ENCODE measurements at places on chromosomes 16 and 17. TPM values are rescaled to one million over a fixed set of nuclear protein-coding genes. Genes with fewer than 3 reads are reported as not detected.

DNA sequence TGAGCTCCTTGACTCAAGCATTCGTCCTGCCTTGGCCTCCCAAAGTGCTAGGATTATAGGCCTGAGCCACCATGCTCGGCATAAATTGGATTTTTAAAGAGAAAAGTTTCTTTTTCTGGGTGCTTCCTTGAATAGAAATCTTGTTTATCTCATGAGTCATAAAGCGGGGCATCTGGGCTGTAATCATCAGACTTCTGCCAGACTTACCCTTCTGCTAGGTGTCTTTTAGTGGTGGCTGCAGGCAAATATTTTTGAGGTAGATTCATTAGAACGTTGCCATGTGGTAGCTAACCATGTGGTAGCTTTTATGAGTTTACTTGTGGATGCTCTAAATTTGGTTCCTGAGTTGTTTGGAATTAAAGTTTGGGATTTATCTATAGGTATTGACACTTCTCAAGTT, 13.4 kb downstream of the PGS1 start:
- DNase-seq = no peak

GRCh38 chr16:88861359-88861758, 4.4 kb downstream of the TRAPPC2L start:
- no peak for DNase-seq

- DNase-seq = no peak
These were observed 3.9 kb downstream of the ITGA3 start for GRCh38 chr17:50059759-50060273.

Gene PRKCB
- total RNA-seq = 0.41 TPM

Gene TP53TG3C
- total RNA-seq = not detected

DNA sequence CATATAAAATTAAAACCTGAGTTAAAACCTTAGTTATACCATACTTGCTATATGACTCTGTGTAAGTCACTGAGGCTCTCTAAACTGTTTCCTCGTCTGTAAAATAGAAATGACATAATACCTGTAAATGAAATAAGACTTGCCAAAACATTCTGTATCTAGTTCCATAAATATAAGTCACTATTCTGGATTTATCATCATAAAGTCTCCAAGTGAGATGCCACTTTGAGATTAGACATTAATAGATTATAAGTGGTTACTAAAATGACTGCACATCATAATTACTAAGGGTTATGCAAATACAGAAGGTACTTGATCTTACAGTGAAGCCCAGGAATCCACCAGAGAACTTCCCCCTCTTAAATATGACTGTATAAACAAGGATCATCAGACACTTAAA, 12.0 kb upstream of the BRIP1 start:
- no peak for DNase-seq

DNA sequence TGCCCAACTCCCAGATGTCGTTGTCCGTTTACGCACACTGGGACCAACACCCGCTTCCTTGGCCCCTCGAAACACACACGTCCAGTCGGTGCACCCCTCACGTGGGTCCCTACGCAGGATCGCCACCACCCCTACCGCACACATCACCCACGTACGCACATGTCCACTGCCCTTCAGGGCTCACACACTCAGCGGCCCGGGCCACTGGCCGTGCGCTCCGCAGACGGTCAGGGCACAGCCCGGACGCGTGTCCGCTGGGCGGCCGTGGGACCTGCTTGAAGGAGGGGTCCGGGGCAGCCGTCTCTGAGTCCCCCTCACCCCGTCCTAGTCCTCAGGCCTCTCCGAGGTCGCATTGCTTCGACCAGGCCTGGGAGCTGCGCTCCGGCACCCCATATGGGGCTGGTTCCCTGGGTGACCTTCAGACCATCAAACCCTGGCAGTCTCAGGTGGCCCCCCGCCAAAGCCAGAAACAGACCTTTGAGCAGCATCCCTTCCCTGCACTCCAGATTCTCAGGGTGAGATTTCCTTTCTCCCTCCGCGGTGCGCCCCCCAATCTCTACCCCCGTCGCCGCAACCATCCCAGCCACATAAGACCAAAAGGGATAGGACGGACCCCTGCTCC, 914 bp upstream of the GPRC5B start:
- no peak for DNase-seq

Gene PRR35
- total RNA-seq = 2.2 TPM

DNA sequence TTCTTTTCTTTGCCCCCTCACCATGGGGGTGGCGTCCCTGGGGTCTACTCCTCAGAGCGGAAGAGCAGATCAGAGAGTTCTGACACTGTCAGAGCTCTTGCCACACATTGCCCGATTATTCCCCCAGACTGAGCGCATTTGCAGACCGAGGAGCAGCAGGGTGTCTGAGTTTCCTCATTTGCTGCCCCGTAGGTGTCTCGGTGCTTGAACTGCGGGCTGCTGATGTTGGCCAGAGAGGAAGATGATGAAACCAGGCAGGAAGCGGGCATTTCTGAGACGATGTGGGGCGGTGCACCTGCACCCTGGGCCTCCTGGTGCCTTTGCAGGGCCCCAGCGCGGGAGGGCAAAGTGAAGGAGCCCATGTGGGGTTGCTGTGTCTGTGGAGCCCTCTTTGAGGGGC, 55.2 kb downstream of the ARSG start:
- DNase-seq = no peak

DNA sequence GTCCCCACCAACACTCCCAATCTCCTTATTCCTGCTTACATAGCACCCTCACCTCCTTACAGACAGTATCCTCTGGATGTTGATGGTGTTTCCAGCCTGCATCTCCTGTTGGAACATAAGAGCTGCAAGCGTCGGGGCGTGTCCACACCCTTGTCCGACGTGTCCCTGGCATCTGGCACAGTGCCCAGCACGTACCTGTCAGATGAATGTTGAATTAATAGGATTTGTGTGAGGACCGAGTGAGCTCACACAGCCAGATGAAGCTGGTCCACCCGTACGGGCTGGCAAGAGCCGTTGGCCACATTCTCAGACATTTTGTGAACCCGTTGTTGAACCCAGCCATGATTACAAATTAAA, 12.2 kb upstream of the CBX4 start:
- no peak for DNase-seq

- no peak for DNase-seq
These were observed 19.1 kb upstream of the DOC2B start for GRCh38 chr17:200586-200985.

DNA sequence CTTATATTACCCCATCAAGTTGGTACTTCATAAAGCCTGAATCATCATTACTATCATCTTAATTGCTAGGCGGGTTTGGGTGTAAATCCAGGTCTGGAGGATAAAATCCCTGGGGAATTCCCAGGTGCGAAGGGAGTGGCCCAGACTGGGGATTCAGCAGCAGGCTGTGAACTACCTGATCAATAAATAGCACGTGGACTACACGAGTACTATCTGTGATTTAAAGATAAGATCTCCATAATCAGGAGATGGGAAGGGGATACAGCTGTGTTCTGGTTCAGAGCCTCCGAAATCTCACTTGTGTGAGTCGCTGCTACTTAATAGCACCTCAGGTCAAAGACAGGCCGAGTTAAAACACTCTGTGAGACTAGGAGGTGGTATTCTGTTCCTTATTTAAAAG, 512.6 kb upstream of the ZFHX3 start:
- DNase-seq = no peak

GRCh38 chr17:72378414-72379390, 257.9 kb downstream of the SOX9 start:
- no peak for DNase-seq

DNA sequence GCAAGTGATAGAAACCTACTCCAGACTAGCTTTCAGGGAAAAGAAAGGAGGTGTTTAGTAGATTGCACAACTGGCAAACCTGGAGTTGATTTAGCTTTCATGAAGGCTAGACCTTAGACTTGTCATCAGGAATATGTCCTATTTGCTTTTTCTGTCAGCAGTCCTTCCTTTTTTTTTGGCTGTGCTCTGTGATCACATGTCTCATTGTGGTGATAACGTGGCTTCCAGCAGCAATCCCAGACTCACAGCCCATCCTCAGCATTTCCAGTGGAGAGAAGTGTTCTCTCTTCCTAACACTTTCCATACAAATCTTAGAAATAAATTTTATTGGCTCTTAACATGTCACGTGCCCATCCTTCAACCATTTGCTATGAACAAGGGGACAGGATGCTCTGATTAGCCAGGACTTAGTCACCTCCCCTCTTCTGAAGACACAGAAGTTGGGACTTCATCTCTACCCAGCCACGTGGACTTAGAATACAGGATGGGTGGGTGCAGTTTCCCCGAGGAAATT, 74.7 kb downstream of the CDH13 start:
- no peak for DNase-seq

Gene TPPP3
- total RNA-seq = 0.95 TPM

- DNase-seq = no peak
These were observed 3.2 kb downstream of the ANKRD13B start for GRCh38 chr17:29595943-29596774.

Gene MEIOB
- total RNA-seq = not detected

GRCh38 chr17:60941028-60941427, 263.4 kb downstream of the BCAS3 start:
- no peak for DNase-seq

DNA sequence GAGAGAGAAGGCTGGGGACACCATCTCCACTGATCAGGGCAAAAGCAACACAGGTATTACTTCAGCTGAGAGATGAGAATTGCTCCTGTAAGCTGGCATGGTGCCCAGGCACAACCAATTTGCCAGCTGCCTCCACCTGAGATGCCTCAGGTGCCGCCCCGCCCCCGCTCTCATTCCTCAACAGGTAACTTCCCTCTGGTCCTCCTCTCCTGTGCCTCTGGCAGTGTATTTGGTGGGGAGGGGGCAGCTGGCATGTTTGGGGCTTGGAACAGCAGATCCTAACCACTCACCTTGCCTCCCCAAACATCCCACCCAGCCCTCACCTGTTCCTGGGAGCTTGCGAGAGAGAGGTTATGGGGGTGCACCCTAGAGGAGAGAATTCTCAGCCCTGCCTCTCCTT, 2.9 kb upstream of the SRCIN1 start:
- no peak for DNase-seq

Gene TMEM235
- total RNA-seq = not detected

- no peak for DNase-seq
These were observed 670 bp upstream of the CTF1 start for GRCh38 chr16:30895627-30896260.

Gene MT1F
- 2.1 TPM for total RNA-seq

DNA sequence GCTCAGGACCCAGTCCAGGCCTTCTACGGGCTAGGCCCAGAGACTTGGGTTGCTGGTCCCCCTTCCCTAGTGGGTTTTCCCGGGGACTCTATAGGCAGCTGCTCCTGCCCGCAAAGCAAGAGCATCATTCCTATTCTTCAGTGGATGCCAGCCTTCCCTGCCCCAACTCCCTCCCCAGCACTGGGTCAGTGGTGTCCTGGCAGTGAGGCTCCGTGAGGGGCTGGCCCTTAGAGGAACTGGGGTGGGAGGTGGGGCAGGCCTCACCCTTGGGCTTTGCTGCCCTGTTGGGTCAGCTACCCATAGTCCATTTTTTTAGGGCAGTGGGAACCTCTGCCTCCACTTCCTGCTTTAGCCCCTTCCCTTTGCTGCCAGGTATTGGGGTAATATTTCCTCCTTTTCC, 7.9 kb upstream of the PLEKHG4 start:
- DNase-seq = no peak

GRCh38 chr17:64212122-64212521, 50.9 kb downstream of the TEX2 start:
- no peak for DNase-seq

GRCh38 chr17:55735731-55736405, 13.2 kb upstream of the TMEM100 start:
- DNase-seq = no peak

Gene CACNG3
- not detected for total RNA-seq

GRCh38 chr17:17253406-17253805, 16.4 kb upstream of the FLCN start:
- DNase-seq = no peak

GRCh38 chr17:49344914-49345313, 17.1 kb downstream of the ZNF652 start:
- DNase-seq = no peak

- DNase-seq = no peak
These were observed 8.3 kb downstream of the HS3ST3B1 start for GRCh38 chr17:14308965-14309879.

Gene NPIPB8
- not detected for total RNA-seq

Gene CD300E
- total RNA-seq = not detected

GRCh38 chr16:27980076-27980775, 83.3 kb downstream of the GSG1L start:
- DNase-seq = no peak

GRCh38 chr17:47883589-47884426, 12.2 kb upstream of the SP2 start:
- DNase-seq = no peak

- no peak for DNase-seq
These were observed 166.8 kb downstream of the PRKCB start for GRCh38 chr16:24002619-24003018.
